ENCODE measurements at places on chromosomes 6 and 20.

GRCh38 chr6:76481101-76481500 lies 408.6 kb upstream of the IMPG1 start:
- DNase-seq = no peak

DNA sequence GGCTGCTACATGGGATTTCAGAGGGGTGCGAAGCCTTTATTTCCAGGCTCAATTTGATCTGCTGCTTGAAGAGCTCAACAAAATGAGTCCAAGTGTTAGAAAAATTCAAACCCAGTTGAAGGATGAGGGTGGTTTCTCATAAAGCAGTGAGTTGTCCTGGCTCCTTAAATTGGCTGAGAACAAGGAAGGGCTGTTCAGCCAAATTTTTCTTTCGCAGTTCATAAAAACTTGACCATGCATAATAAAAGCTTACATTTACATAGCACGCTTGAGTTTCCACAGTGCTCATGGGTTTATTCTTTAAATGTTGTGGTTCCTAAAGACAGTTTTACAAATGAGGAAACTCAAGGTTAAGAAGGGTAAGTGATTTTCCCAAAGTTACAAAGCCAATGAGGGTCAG lies 174.4 kb upstream of the FOXA2 start:
- no peak for DNase-seq

DNA sequence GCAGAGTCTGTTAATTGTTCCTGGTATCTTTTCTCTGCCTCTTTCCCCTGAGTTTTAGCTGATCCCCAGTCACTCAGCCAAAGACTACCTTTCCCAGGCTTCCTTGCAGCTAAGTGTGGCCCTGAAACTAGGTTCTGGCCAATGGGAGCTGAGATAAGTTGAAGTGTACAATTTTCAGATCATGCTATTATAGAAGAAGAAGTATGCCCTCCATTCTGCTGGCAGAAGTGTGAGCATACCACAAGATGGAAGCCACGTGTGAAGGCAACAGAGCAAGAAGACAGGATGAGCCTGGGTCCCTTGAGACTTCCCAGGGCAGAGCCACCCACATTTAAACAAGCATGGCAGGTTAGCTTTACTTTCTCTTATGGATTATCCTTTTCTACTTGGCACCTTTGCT lies 273.2 kb downstream of the HIVEP2 start:
- DNase-seq = peak; percentile 79

DNA sequence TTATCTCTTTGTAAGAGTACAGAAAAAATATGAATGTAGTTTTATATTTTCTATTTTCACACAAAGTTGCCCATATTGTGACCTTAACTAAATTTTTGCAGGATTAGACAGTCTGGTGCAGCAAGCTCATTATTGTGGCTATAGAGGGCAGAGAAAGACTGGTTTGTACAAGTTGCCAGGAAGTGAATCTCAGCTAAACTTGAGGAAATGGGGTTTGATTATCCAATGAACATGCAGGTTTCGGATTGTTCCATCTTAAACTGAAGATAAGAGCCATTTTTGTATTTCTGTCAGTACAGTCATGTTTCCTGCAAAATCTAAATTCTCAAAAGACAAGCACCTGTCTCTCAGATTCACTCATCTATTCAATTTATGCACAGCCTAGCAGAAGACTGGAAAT lies 390.9 kb downstream of the MMUT start:
- no peak for DNase-seq

DNA sequence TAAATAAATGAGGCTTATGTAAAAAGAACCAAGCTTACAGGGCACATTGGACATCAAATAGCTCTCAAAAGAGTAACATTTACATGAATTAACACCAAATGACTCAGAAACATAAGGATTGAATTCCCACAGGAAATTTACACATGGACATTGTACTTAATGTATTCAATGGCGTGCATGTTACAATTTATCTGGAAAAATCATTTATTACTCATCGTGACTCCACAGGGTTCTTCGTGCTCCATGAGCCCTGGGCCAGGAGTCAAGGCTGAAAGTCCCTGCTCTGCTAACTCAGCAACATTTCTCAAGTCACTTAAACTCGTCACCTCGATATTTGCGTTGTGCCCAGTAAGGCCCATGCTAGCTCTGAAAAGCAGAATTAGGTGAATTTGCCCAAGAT lies 158.5 kb downstream of the PHACTR1 start:
- DNase-seq = no peak

DNA sequence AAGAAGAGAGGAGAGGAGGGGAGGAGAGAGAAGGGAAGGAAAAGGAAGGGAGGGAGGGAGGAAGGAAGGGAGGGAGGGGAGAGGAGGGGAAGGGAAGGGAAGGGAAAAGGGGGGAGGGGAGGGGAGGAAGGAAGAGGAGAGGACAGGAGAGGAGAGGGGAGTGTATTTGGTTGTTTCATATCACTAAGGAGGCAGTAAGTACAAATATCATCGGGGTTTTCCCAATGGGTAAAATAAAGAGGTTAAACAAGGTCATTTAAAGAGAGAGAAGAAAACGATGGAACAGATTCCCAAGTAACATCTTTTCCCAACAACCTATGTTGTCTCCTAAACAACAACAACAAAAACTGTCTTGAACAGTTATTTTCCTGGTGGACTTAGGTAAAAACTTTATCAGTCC lies 43.6 kb downstream of the MBOAT1 start:
- DNase-seq = no peak

DNA sequence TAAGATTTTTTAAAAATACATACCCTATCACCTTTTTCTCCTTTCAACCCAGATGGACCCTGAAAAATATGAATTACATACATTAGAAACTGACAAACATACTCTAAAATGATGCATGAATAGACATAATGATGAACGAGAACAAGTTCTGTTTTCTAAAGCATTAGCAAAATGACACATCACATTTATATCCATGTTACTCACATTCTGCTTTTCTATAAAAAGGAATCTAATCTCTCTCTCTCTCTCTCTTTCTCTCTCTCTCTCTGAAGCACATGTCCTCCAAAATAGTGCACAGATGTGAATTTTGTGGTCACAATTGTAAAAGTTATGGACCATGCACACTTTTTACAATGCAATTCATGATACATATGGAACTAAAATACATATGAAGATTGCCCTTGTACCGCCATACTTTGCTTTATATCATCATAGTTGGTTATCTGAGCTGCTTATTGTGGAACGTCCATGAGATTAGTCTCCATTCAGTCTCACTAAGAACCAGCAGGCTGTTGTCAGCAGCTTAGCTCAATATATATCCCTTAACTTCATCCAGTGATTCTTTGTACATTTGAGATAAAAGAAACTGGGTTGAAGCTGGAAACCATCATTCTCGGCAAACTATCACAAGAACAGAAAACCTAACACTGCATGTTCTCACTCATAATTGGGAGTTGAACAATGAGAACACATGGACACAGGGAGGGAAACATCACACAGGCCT lies 114.2 kb downstream of the COL12A1 start:
- DNase-seq = no peak

All from GM12865 (cell line).